ENCODE measurements at places on chromosomes 6 and 20.

- DNase-seq: no peak
Observed at GRCh38 chr6:33577718-33578117, 2.4 kb downstream of the BAK1 start.

DNA sequence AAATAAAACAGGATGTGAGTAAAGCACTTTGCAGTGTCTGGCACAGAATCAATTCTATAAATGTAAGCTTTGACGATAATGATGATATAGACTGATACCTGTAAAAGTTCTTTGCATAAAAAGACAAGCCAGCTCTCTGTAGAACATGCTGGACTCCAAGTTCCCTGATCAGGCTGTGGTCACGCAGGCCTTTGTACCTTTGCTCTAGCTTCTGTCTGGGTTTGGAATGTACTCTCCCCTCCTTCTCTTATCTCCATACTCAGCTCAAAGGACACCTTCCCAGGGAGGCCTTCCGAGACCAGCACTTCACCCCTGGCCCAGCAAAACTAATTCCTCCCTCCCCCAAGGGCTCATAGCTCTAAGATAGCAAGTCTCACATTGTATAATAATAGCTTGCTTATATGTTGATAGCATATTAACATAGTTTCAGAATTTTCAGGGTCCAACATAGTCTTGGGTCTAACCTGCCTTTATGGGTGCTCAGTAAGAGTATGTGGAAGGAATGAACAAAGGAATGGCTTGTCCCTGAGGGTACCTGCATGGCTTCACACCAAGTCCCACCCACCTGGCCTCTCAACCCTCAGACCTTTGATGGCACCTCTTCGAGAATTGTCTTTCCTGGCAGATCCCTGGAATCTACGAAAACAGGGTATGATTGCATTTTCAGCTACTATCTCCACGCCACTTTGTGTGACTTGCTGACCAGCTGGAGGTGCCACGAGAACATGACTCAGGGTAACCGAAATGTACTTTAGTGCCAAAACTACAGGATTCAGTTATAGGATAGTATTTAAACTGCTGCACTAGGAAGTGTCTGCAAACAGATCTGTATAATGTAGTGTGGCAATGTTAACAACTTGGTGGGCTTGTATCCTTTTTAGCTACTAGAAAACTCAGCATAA, 41.7 kb upstream of the PIM1 start:
- DNase-seq: peak; percentile 67

DNA sequence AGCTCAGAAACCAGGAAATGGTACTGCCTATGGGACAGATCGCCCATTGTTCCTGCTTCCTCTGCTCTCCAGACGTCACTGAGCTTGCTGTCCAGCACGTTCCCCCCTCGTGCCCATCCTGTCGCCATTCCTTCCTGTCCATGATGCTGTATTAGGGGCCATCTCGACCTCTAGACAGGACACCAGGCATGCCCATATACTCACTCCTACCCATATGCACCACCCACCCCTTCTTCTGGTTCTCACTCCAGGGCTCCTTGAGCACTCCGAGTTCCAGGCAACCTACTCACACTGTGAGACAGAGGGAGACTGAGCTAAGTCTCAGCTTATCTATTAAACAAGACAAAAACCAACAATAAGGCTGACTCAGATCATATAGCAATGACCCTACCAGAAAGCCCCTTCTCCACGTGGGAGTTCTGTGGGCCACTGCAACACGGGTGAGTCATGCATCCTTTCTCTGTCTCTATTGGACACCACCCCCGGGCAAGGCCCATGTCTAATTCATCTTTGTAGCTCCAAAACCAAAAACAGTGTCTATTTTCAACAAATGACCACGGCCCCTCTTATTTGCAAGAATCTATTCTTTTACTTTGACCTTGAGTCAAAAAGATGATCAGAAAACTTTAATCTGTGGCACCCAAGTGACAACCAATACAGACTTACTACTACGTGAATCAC, 65.7 kb downstream of the PSMG4 start:
- DNase-seq: peak; percentile 50

- no peak for DNase-seq
Observed at GRCh38 chr6:134982161-134982560, 32.3 kb upstream of the ALDH8A1 start.

DNA sequence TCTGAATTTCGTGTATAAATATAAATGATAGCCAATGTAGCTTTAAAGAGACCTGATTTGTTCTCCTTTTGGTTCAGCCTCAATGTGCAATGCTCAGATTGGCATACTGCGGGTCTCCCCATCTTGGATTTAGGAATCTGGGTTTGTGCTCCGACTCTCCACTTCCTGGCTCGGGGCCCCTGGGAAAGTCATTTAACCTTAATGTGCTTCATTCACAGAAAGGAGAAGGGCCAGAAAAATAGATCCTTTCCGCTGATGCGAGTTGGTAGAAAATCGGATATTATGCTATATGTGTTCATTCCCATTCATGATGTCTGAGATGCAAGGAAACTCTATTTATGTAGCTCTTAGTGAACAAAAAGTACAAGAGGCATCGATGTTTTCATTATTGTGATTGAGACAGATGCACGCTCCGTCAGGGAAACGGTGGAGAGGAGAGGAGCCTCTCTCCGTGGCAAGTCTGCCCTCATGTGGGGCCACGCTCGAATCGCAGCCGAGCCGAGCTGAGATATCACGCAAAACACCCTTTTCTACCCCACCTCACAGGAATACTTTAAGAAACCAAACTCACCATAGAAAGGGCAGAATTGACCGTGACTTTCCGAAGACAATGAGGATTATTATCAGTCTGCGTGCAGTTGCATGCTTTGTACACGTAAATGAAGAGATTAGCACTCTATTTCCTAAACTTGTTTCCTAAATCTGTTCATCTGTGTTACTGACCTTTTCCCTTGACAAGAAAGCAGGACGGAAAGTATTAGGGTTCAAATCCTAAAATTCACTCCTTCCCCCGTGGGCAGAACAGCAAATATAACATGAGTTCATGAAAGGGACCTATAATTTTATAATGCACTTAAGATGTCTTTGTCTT, 136.6 kb downstream of the COL9A1 start:
- peak; percentile 58 for DNase-seq

- DNase-seq: no peak
Observed at GRCh38 chr6:217048-217659, 75.1 kb upstream of the DUSP22 start.

All from right lobe of liver (tissue), 6 donors.